Endothelial cell of coronary artery (primary cell): ENCODE measurements at places on chromosomes 1 and 21. TPM values are rescaled to one million over a fixed set of nuclear protein-coding genes. Genes with fewer than 3 reads are reported as not detected.

Gene CACNA1S
- total RNA-seq, result not detected in 2 replicates

Gene IGSF9
- total RNA-seq, result under 0.01 TPM in 2 replicates

Gene ORC1
- 1.9 and 6.7 TPM in 2 replicates for total RNA-seq

Gene PKP1
- total RNA-seq, result 0.19 TPM in 1 of 2 replicates, not detected in the other

Gene LHX8
- not detected in 2 replicates for total RNA-seq

Gene KIF21B
- 0.90 and 1.0 TPM in 2 replicates for total RNA-seq

Gene IFT25
- total RNA-seq, result 15.3 and 16.4 TPM in 2 replicates

Gene LACTBL1
- total RNA-seq, result not detected in 2 replicates

Gene DPM3
- 29.1 and 35.1 TPM in 2 replicates for total RNA-seq

Gene IL20
- not detected in 2 replicates for total RNA-seq

Gene BGLAP
- total RNA-seq, result 0.19 and 0.27 TPM in 2 replicates

Gene ARTN
- 0.09 TPM in 1 of 2 replicates, not detected in the other for total RNA-seq

Gene ODR4
- 14.7 and 20.6 TPM in 2 replicates for total RNA-seq

Gene SH2D2A
- total RNA-seq, result 0.09 and 0.19 TPM in 2 replicates

Gene PGLYRP4
- total RNA-seq, result not detected in 2 replicates

Gene HSD11B1
- total RNA-seq, result 2.7 TPM in 1 of 2 replicates, not detected in the other

Gene ARMH1
- not detected in 2 replicates for total RNA-seq

Gene TGFB2
- total RNA-seq, result 6.2 and 56.2 TPM in 2 replicates

Gene IL6R
- 2.9 and 3.1 TPM in 2 replicates for total RNA-seq

Gene KLHDC9
- total RNA-seq, result 0.66 and 1.1 TPM in 2 replicates

Gene NPL
- total RNA-seq, result 0.54 and 1.0 TPM in 2 replicates

Gene HEYL
- total RNA-seq, result 0.47 TPM in 1 of 2 replicates, not detected in the other

Gene NTMT2
- not detected in 2 replicates for total RNA-seq

Gene CFHR1
- total RNA-seq, result 0.28 TPM in 1 of 2 replicates, not detected in the other

Gene C8B
- not detected in 2 replicates for total RNA-seq

Gene GSTM1
- 2.7 and 5.4 TPM in 2 replicates for total RNA-seq

Gene CITED4
- 7.1 and 15.8 TPM in 2 replicates for total RNA-seq

Gene RNASEL
- 2.0 and 6.5 TPM in 2 replicates for total RNA-seq

Gene FOXE3
- not detected in 2 replicates for total RNA-seq

Gene TTLL7
- 2.8 and 6.0 TPM in 2 replicates for total RNA-seq

Gene KCNN3
- 0.09 and 0.19 TPM in 2 replicates for total RNA-seq

Gene TCHH
- under 0.01 TPM in 1 of 2 replicates, not detected in the other for total RNA-seq

Gene KIAA0319L
- total RNA-seq, result 23.6 and 40.4 TPM in 2 replicates

Gene CGN
- total RNA-seq, result 0.09 and 0.45 TPM in 2 replicates

Gene GIPC2
- 18.6 and 23.3 TPM in 2 replicates for total RNA-seq

Gene MYOM3
- 0.09 and 0.28 TPM in 2 replicates for total RNA-seq

Gene HHIPL2
- total RNA-seq, result under 0.01 TPM in 1 of 2 replicates, not detected in the other

Gene MTX1
- total RNA-seq, result 37.1 and 45.6 TPM in 2 replicates

Gene TNFRSF4
- total RNA-seq, result 0.63 and 1.6 TPM in 2 replicates

Gene VAV3
- total RNA-seq, result 0.27 and 0.38 TPM in 2 replicates

Gene MARK1
- total RNA-seq, result 1.3 and 1.7 TPM in 2 replicates

Gene BCL2L15
- 0.09 TPM in 2 replicates for total RNA-seq

Gene NBPF15
- 30.2 and 43.9 TPM in 2 replicates for total RNA-seq

Gene CELF3
- not detected in 2 replicates for total RNA-seq

Gene BTBD19
- total RNA-seq, result 5.2 and 13.2 TPM in 2 replicates

Gene UBL4B
- total RNA-seq, result not detected in 2 replicates

Gene BSND
- not detected in 2 replicates for total RNA-seq

Gene SELP
- total RNA-seq, result 0.47 and 4.1 TPM in 2 replicates

Gene CD53
- total RNA-seq, result not detected in 2 replicates

Gene LRRC3
- 0.99 and 1.2 TPM in 2 replicates for total RNA-seq

Gene RGSL1
- total RNA-seq, result not detected in 2 replicates

Gene PTGFR
- 0.19 and 0.72 TPM in 2 replicates for total RNA-seq

Gene MAP3K6
- total RNA-seq, result 7.8 and 11.2 TPM in 2 replicates

Gene C1orf210
- not detected in 2 replicates for total RNA-seq

Gene DCDC2B
- not detected in 2 replicates for total RNA-seq

Gene CHI3L2
- not detected in 2 replicates for total RNA-seq

Gene APCS
- total RNA-seq, result not detected in 2 replicates

Gene IFI44L
- 1.2 and 4.5 TPM in 2 replicates for total RNA-seq

Gene FAM43B
- total RNA-seq, result 0.09 TPM in 1 of 2 replicates, not detected in the other
